NCI-H2081 (cell line): ENCODE measurements at places on chromosomes 5 and 9.

GRCh38 chr5:176407456-176408251, 8.7 kb downstream of the CLTB start:
- DNase-seq = no peak

GRCh38 chr5:33049298-33049697, 338.2 kb downstream of the NPR3 start:
- DNase-seq = no peak

- DNase-seq = no peak
Measured at GRCh38 chr5:135150767-135151166, 116.7 kb upstream of the PITX1 start.

DNA sequence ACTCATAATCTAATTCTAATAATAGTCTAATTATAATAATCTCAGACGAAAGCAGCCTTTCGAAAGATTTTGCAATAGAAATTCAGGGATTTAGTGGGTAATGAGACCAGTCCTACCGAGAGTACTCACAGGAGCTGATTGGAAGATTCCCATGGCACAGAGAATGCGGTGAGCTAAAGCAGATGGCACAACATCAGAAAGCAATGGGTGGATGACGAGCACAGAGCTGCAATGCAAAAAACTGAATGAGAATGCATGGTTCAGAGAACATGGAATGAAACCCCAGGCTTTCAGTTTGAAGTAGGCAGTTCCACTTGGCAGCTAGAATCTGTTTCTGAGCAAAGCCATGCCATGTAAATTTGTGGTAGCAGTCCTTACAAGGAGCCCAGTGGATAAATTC, 78.2 kb upstream of the SPINK5 start:
- no peak for DNase-seq

GRCh38 chr5:142023836-142024235, 11.0 kb upstream of the GNPDA1 start:
- DNase-seq = peak; percentile 20

DNA sequence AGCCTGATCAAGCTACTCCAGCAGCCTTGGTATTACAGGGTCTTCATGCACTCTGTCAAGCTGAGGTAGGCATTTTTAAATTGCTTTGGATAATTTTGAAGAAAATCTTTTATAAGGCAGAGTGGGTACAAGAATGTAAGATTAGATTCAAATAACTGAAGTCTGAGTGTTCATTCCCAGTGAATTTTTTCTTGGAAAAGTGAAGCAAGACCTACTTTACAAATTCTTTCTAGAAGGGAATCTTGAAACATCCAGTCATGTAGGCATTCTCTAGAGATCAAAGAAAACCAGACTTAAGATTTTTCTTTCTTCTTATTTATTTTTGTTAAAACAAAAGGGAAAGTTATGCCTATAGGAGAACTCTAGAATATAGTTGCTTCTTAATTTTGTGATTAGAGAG, 139.0 kb downstream of the FOCAD start:
- DNase-seq = no peak

GRCh38 chr9:123361086-123361730, 5.2 kb downstream of the CRB2 start:
- no peak for DNase-seq

DNA sequence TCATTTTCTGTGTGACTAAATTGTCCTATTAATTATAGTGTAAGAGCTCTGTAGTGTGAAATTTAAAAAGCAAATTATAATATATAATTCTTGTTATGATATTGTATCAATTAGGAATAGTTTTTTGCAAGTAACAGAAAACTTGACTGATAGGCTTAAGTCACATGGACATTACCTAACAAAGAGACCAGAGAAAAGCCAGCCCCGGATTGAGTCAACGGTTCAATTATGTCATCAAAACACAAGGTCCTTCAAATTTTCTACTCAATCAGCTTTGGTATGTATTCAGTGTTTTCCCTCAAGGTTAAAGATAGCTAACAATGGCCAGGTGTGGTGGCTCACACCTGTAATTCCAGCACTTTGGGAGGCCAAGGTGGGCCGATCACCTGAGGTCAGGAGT, 126.7 kb upstream of the PTGER4 start:
- no peak for DNase-seq

GRCh38 chr9:16501726-16502125, 368.7 kb downstream of the BNC2 start:
- DNase-seq = no peak

DNA sequence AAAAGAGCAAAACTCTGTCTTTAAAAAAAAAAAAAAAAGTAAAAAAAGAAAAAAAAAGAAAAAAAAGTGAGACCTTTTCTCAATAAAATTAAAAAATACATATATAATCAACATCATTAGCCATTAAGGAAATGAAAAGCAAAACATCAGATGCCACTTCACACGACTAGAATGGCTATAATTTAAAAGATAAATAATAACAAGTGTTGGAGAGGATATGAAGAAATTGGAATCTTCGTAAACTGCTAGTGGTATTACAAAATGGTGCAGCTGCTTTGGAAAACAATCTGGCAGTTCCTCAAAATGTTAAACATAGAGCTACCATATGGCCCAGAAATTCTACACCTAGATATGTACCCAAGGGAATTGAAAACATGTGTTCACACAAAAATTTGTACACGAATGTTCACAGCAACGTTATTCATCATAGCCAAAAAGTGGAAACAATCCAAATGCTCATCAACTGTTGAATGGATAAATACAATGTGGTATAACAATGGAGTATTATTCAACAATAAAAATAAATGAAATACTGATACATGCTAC, 45.3 kb upstream of the SIL1 start:
- DNase-seq = no peak

- no peak for DNase-seq
Measured at GRCh38 chr9:81896070-81896469, 32.2 kb upstream of the SPATA31D4 start.

DNA sequence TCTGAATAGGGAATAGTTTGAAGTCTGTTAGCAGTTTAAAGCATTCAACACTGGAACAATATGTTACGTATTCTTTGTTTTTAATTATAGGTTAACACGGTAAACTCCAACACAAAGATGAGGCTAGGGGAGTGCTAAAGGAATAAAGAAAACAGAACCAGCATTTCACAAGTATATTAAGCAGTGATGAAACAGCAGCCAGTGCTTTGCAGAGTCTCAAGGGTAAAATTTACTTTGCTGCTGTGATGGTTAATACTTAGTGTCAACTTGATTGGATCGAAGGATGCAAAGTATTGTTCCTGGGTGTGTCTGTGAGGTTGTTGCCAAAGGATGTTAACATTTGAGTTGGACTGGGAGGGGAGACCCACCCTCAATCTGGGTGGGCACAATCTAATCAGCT, 30.0 kb upstream of the GSN start:
- peak; percentile 29 for DNase-seq
